Pulmonary artery endothelial cell (primary cell): ENCODE measurements at places on chromosomes 2 and 18. TPM values are rescaled to one million over a fixed set of nuclear protein-coding genes. Genes with fewer than 3 reads are reported as not detected.

ZC3H8 gene
- 4.2 and 5.3 TPM in 2 replicates for total RNA-seq

DNA sequence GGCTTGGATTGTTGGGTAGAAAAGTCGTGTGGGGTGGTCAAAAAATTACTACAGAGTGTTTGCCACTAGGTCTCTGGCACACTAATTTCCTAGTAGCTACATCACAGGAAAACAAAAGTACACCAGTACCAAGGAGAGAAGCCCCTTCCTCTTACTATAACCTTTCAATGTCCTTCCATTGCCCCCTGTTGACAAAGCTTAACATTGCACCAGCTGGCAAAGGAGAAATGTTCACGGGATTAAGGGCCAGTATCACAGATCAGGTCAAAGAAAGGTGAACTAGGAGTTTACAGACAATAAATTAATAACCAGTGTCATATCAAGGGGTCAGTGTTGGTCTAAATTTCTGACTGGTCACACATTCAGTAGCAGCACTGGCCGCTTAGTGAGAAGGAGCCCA lies 1139.6 kb upstream of the FAM98A start:
- no peak for DNase-seq

DHRS9 gene
- total RNA-seq: 0.40 and 1.2 TPM in 2 replicates

TCF23 gene
- not detected in 2 replicates for total RNA-seq

DNA sequence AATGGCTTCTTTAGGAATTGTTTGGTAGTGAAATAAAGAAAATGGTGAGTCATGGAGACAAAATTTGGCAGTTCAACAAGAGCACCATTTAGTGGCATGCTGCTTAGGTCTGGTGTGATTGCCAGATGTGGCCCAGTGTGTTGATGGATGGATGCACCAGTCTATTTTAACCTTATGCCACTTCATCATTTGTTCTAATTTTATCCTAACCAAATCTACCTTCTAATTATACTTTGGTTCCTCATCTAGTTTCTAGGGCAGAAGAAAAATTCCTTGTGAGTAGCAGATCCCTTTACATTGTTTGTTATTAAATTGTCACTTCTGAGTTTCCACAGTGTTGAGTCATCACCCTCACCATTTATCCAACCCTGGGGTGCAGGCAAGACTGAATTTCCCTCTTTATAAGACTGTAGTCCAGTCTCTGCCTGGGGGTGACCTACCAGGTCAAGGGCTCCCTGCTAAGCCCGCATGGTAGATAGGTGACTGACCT lies 32.5 kb downstream of the NABP1 start:
- DNase-seq: no peak

GPR155 gene
- 1.9 and 2.3 TPM in 2 replicates for total RNA-seq

- no peak for DNase-seq
These were observed 90.0 kb upstream of the SLC14A2 start for GRCh38 chr18:45525301-45525700.

COL3A1 gene
- total RNA-seq: 0.92 and 7.3 TPM in 2 replicates

- no peak for DNase-seq
These were observed 97.6 kb downstream of the CTIF start for GRCh38 chr18:48636436-48636835.

GRCh38 chr2:62344472-62344871 lies 148.6 kb downstream of the B3GNT2 start:
- no peak for DNase-seq

DNA sequence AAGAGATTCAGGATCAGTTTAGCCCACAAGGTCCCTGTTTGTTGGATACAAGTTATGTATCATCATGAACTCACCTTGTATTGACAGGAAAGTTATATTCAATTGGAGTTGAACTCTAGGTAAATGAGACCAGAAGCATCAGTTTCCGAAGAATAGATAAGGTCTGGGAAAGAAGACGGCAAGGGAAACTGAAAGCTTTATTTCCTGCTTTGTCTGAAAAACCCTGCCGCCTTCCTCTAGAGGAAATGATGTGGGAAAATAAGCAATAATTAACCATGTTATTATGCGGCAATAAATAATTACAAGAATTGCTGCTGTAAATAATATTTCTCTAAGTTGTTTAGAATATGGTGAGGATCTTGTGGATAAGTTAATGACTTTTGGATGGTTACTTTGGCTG lies 32.0 kb downstream of the LPIN1 start:
- DNase-seq: no peak

- DNase-seq: no peak
These were observed 15.1 kb upstream of the LDAH start for GRCh38 chr2:20838016-20838415.

DNA sequence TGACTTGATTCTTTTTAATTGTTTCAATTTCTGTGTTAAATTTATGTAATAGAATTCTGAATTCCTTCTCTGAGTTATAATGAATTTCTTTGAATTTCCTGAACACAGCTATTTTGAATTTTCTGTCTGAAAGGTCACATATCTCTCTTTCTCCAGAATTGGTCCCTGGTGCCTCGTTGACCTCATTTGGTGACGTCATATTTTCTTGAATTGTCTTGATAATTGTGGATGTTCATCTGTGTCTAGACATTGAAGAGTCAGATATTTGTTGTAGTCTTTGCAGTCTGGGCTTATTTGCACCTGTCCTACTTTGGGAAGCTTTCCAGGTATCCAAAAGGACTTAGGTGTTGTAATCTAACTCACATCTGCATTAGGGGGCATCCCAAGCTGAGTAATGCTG lies 111.4 kb upstream of the LRRTM4 start:
- DNase-seq: no peak

- no peak for DNase-seq
These were observed 254.8 kb downstream of the RNF152 start for GRCh38 chr18:61637905-61638595.

- no peak for DNase-seq
These were observed 51.7 kb upstream of the TFCP2L1 start for GRCh38 chr2:121336528-121337294.

GNAL gene
- total RNA-seq: 0.18 and 0.46 TPM in 2 replicates

MARCHF4 gene
- 3.6 and 5.4 TPM in 2 replicates for total RNA-seq

FSHR gene
- total RNA-seq: not detected in 2 replicates

FAM124B gene
- 82.4 and 110 TPM in 2 replicates for total RNA-seq

NR4A2 gene
- total RNA-seq: 0.07 and 0.11 TPM in 2 replicates

GRCh38 chr2:26892922-26893524 lies 45.1 kb downstream of the DPYSL5 start:
- no peak for DNase-seq

MZT2B gene
- total RNA-seq: 92.2 and 215 TPM in 2 replicates

GRCh38 chr2:39538718-39539117 lies 101.6 kb upstream of the MAP4K3 start:
- DNase-seq: no peak

MOB4 gene
- total RNA-seq: 36.6 and 43.8 TPM in 2 replicates

DNA sequence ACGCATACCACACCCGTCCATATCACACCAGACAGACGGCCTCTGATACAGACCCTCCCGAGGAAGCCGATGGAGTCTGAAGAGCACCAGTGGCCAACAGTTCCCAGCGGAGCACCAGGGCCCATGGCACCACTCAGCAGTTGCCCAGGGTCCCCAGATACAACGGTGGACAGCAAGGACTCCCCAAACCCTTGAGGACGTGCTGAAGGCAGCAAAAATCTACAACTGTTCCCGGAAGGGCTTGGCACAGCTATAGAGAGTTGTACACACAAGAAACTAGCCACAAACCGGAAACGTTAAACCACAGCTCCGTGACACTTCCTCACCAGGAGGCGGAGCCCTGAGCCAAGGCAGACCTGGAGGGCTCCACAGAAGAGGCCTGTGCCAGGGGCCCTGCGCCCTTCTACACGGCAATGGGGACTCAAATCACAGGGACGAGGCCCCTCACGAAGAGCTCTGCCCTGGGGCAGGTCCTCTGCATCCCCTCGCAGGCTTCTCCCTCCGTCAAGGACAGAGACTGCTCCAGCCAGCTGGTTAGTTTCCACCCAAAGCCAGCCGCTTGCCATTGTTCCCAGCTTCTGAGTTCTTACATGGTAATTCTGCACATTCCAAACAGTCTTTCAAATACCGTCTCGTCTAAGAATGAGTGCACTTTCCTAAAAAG lies 133.4 kb downstream of the HDAC4 start:
- DNase-seq: no peak

- no peak for DNase-seq
These were observed 19.0 kb upstream of the TMEM247 start for GRCh38 chr2:46460241-46460921.

DNA sequence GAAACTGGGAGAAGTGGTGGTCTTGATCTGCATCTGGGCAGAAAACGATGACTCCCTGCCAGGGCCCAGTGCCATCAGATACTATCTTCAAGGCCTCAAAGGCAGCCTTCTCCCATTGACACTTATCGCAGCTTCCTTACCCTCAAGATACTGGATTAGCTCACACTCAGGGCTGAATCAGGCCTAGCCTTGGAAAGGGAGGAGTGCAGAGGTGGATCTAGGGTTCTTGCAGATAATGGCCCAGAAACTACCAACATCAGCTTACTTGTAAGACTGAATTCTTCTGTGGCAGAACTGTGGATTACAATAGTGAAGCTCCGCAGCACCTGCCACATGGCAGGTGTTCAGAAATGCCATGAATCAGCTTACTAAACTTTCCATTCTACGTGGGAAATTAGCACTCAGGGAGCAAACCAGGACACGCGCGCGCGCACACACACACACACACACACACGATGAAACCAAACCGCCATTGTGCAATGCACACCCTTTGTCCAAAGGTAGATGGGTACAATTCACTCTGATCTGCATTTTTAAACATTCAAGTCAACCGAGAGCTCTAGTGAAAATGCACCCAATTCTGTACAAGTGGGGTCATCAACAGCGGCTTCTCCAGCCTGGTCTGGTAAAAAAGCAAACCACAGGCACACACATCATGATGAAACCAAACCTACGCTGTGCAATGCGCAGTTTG lies 26.3 kb upstream of the TMEM182 start:
- DNase-seq: no peak

- no peak for DNase-seq
These were observed 97.1 kb downstream of the COL5A2 start for GRCh38 chr2:189082376-189082975.

GRCh38 chr2:190947711-190948251 lies 66.2 kb downstream of the STAT1 start:
- DNase-seq: no peak

DNA sequence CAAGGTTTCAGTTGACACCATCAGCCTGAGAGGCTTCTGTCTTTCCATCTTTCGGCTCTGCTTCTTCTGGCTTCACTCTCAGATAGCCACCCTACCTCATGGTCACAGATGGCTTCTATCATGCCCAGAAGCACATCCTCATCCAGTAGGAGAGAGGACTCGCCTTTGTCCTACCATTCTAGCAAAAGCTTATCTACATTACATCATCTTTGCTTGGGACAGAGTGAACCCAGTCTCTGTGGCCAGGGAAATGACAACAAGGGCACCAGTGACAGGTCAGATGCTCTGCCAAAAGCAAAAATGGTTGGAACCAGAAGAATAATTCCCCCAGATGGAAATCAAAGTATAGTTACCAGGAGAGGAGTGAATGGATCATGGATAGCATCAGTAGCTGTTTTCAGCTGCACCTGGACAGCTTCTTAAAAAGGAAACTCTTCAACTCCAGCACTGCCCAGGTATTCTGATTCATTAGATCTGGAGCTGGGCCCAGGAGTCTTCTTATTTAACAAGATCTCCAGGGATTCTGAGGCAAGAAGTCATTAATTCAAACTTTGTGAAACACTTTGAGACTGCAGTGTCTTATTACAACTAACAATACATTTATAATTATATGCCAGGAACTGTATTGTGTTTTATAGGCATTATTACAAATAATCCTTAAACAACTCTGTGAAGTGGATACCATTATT lies 257.7 kb upstream of the UBE2E3 start:
- no peak for DNase-seq

GRCh38 chr2:141393214-141393545 lies 737.6 kb downstream of the LRP1B start:
- DNase-seq: no peak

ANKRD53 gene
- total RNA-seq: 0.14 and 0.20 TPM in 2 replicates

DNA sequence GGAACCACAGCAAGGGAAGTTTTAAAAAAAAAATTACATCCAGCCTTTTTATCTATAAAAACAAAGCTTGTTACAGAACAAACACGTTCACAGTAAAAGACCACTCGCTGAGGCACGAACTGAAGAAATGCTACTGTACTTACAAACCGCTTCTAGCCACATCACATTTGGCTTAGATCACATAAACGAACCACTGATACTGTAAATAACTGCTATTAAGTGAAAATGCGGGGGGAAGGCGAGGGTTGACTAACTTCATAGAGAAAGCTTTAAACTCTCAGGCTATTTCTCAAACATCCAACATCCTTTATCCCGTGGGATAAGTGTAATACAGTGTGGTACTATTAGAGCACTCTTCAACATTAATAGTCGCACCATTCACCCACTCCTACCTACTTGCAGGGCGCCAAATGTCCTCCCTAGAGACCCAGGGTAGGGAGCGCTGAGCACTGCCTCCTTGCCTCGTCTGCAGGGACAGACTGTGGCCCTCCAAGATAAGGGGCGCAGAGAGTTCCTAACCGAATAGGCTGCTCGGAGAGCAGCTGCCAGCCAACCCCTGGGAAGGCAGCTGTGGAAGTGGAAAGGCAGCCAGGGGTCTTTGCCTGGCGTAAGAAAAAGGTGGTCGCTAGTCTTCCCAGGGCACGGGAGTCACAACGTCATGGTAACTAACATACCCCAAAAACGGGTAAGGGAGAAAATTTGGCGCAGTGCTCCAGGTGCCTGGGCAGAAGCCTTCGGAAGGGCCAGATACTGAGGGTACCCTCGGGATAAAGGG lies 854 bp downstream of the GPR155 start:
- no peak for DNase-seq

IL36B gene
- not detected in 2 replicates for total RNA-seq

GULP1 gene
- total RNA-seq: 29.9 and 32.2 TPM in 2 replicates

DNA sequence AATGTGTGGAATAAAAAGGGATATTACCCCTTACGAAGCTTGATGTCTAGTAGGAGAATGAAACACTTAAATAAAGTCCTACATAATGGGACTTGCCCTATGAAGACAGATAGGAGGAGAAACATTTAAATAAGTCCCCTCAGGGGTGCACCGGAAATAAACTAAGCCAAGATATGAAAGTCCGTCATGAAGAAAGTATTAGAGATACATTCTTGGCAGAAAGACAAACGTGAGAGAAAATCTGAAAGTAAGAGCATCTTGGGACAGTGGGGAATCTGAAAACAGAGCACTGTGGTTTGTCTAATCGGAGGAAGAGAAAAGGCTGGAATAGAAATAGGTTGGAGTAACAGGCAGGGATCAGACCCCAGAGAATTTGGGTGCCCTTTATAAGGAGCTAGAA lies 516.9 kb upstream of the DSEL start:
- DNase-seq: no peak

CHAC2 gene
- total RNA-seq: 8.8 and 16.6 TPM in 2 replicates

- DNase-seq: no peak
These were observed 22.4 kb downstream of the ARL6IP6 start for GRCh38 chr2:152740743-152741328.

- DNase-seq: no peak
These were observed 1.4 kb upstream of the CAB39 start for GRCh38 chr2:230711224-230711623.

- DNase-seq: no peak
These were observed 125.7 kb upstream of the RND3 start for GRCh38 chr2:150612957-150613710.

GRCh38 chr18:67639872-67640271 lies 123.4 kb upstream of the DSEL start:
- DNase-seq: no peak

- DNase-seq: no peak
These were observed 32.7 kb downstream of the SETBP1 start for GRCh38 chr18:44713435-44713834.

GRCh38 chr2:193461431-193461934 lies 1266.8 kb upstream of the TMEFF2 start:
- no peak for DNase-seq

AFF3 gene
- under 0.01 TPM in 1 of 2 replicates, not detected in the other for total RNA-seq

GRCh38 chr2:142742371-142743214 lies 134.9 kb upstream of the KYNU start:
- DNase-seq: no peak
